ENCODE measurements at places on chromosomes 2 and 18.

DNA sequence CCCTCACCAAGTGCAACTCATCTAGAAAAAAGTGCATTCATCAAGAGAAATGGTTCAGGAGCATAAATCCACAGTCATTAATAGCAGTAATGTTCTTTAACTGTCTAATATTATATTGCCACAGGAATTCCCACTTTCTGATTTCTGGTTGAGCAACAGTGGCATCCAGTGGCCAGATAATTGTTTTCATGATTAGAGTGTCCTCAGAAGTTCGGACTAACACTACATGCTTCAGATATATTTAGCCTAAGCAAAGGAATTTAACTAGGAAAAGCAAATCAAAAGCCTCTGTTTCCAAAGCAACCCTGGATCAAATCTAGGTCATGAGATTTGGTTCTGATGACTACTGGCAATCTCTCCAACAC, 9.8 kb upstream of the ERBB4 start:
- no peak for DNase-seq
- no peaks in the 10 kb centered on the region for H3K4me1 ChIP-seq
- no peak overlapping the region for H3K4me3 ChIP-seq
- H3K36me3 ChIP-seq = no peaks in the 10 kb centered on the region

- H3K4me1 ChIP-seq = no peaks in the 10 kb centered on the region
- DNase-seq = no peak
- no peak overlapping the region for H3K4me3 ChIP-seq
Observed at GRCh38 chr18:49849331-49850217, 36.2 kb upstream of the ACAA2 start.

DNA sequence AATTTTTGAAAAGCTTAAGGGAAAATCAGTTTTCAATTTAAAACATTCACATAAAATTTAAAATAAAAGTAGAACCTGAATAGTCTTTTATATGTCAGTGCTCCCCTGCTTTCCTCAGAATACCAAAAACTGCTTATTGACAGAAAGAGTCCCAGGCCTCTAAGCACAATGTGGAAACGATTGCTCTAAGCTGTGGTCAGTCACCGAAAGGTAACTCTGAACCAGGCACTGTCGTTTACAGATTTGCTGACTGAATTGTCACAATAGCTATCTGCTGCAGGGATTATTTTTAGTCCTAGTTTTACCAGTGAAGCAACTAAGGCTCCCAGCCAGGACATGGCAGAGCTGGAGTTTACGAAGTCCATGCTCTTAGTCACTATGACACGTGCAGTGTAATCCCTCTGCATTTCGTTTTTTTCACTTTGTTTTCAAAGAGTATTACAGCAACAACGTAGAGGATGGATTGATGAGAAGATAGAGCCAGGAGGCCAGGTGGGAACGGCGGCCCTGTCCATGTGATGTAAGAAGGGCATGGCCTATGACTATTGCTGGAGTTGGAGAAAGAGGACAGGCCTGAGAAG, 28.1 kb upstream of the TMEM247 start:
- no peaks in the 10 kb centered on the region for H3K36me3 ChIP-seq
- H3K27me3 ChIP-seq = no peaks in the 10 kb centered on the region
- no peaks in the 10 kb centered on the region for H3K4me1 ChIP-seq

DNA sequence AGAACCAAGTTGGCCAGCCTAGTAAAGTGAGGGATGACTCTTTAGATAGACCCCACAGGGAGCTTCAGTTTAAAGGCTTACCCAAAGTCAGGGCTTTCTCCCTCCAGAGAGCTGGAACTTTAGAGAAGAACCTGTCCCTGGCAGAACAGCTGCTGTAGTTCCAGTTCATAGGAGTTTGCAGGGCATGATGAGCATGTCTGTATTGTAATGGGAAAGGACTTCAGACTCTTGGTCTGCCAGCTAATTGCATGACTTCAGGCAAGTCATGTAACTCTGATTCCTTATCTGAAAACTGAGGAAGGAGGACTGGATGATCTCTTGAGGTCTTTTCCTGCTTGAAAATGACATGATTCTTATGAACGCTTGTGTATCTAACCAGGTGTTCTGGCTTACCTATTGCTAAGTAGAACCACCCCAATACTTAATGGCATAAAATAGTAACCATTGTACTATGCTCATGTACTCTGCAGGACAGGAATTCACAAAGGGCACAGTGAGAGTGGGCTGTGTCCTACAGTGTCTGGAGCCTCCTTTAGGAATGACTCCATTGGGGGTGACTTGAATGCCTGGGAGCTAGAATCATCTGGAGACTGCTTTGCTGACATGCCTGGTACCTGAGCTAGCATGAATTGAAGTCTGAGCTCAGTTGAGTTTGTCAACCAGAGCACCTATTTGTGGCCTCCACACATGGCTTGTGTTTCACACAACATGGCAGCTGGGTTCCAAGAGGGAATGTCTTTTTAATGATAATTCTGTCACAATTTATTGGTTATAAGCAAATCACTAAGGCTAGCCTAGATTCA, 18.9 kb downstream of the SP5 start:
- no peak for DNase-seq
- peaks cover 16% of the 10 kb centered on the region for H3K27me3 ChIP-seq
- H3K27ac ChIP-seq = no peak overlapping the region
- no peaks in the 10 kb centered on the region for H3K36me3 ChIP-seq
- H3K4me3 ChIP-seq = no peak overlapping the region

Data from activated naive CD8-positive, alpha-beta T cell treated with anti-CD3 and anti-CD28 coated beads, Interleukin-2, amount 50 U/mL, for 24 hours (primary cell).